Right lung (tissue), 10 donors: ENCODE measurements at places on chromosomes 4 and X. TPM values are rescaled to one million over a fixed set of nuclear protein-coding genes. Genes with fewer than 3 reads are reported as not detected.

GRCh38 chr4:165875446-165875845 lies 2.4 kb downstream of the TLL1 start:
- no peak for DNase-seq

GRCh38 chr4:87497159-87497558 lies 32.0 kb downstream of the SPARCL1 start:
- DNase-seq, result no peak

Gene CLCN4
- 4.6 TPM for polyA plus RNA-seq

DNA sequence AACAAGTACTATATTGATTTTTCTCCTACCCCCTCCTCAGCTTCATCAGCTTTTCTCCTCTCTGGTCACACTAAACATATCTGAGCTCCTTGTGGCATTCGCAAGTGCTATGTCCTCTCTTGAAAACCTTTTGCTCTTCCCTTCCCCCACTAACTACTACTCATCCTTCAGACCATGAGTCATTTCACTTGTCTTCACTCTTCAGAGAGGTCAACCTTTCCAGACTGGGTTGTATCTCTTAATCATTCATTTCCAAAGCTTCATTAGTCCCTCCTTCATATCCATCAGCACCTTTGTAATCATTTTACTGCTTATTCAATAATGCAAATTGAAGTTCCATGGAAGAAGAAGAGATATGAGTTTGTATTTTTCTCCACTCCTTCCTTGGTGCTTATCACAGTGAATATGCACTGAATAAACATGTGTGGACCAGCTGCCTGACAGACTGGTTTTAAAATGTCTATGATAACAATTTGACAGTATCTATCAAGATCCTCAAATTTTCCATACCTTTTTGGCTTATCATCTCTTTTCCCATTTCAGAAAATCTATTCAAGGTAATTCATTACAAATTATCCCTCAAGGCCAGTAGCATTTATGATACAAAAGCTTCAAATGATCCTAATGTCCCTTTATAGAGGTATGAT lies 28.4 kb downstream of the DDX60L start:
- DNase-seq, result no peak

GRCh38 chr4:20251796-20252655 lies at the start of gene SLIT2:
Gene SLIT2 (plus strand): TSS chr4:20251905. CDS start chr4:20253816, 1,911 bp downstream.
- peak; percentile 86 for DNase-seq

- no peak for DNase-seq
Observed at GRCh38 chrX:646228-646495, 15.6 kb downstream of the SHOX start.

Gene CDS1
- polyA plus RNA-seq, result 15.1 TPM

GRCh38 chr4:159227984-159228383 lies 125.1 kb downstream of the RAPGEF2 start:
- peak; percentile 76 for DNase-seq

DNA sequence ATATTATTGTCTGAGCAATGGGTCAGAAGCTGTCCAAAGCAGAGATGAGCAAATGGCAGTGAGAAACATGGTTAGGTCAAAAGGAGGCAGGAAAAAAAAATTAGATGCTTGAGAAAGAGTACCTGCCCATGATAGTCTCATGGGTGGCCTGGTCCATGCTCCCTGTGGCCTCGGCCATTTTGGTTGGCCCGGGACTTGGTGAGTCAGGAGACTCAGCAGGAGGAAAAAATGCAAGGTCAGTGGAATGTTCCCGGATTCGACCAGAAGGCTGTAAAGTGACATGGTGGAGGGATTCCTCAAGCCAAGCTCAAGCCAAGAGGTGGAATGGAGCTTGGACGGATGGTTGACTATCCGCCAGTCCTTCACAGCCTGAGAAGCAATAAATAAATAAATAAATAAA lies 236.7 kb downstream of the ASMT start:
- no peak for DNase-seq

DNA sequence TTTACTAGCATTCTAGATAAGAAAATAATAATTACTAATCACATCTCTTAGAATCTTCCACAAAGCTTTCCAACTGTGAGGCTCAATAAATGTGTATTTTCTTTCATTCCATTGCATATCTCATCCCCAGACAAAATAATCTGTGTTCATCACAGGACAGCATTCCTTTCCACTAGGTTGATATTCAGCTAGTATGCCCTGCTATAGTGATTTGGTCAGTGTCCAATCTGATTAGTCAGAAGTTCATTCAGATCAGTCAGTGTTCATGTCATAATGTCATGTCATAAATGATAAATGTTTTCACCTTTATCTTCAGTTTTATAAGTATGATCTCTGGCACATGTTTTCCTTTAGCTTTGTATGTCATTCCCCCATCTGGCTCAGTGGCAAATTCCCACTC lies 611.4 kb downstream of the KCTD8 start:
- DNase-seq, result no peak

DNA sequence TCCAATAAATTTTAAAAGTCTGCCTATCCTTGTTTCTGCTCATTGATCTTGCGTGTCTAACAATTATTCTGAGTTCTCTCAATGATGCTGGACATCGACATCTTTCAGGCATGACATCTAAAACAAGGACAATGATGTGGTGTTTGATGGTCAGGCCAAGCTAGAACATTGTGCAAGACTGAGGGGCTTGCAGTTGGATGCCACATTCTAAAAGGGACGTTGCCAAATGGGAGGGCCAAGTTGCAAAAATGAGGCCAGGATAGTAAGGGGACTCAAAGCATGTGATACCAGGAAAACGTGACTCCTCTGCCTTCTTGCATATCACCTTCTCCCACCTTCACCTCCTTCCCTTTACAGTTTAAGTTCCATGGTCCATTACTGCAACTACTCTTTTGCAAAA lies 29.4 kb upstream of the NSUN7 start:
- DNase-seq, result no peak

Gene MID1
- 24.5 TPM for polyA plus RNA-seq

DNA sequence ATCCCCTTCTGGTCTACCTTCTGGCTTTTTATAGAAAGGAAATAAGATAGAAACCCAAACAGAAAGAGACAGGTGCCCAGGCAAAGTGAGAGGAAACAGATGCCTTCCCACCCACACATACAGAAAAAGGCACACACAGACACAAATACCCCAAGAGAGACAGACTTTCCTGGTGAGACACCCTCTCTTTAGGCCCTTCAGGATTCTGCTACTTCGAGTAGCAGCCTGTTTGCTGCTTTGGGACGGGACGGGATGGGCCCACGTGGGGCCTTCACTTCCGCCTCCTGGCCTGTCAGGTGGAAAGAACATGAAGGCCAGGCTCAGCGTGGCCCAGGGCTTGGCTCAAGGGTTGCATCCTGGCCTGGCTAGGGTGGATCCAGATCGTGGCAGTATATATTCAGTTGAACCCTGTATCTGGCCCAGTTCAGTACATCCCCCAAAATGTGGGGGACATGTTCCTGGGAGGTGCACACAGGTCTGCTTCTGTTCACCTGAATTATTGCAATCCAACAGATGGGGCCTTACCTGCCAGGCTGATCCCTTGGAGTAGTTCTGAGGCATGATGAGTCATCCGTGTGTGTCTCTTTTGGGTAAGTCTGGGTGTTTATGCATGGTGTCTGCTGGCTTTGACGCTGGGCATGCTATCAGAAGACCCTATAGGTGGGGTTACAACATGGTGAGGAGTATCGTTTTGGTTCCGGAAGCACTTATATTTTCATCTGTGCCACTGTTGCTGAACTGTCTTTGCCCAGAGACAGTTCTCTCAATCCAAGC lies 2.4 kb downstream of the ZNF275 start:
- no peak for DNase-seq

Gene SH2D1A
- 0.78 TPM for polyA plus RNA-seq
